ENCODE measurements at places on chromosomes 5 and 9. TPM values are rescaled to one million over a fixed set of nuclear protein-coding genes. Genes with fewer than 3 reads are reported as not detected.
A peak's percentile ranks its signal among the peaks of the same experiment; 100 is the strongest.

GRCh38 chr9:92734931-92735635 lies 29.6 kb downstream of the BICD2 start:
- no peak for DNase-seq

GRCh38 chr9:131755541-131756198 lies 15.8 kb upstream of the RAPGEF1 start:
- DNase-seq: peak; percentile 90

DNA sequence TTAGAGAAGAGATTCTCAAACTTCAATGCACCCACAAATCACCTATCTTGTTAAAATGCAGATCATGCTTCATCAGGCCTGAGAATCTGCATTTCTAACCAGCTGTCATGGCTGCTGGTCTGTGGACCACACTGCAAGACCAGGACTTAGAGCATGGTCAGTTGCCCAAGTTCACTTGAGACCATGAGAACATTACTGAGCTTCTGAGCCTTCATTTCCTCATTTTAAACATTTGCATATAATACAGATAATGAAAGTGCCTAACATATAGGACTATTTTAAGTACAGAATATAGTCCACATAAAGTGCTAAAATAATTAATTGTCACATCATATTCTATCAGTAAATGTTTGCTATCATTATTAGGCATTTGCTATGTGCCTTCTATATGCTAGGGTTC lies 260.8 kb upstream of the TNC start:
- no peak for DNase-seq

- DNase-seq: peak; percentile 52
These were observed 14.9 kb downstream of the TRIM7 start for GRCh38 chr5:181189962-181190710.

- DNase-seq: no peak
These were observed 76.2 kb downstream of the ARHGAP26 start for GRCh38 chr5:142846406-142846805.

GRCh38 chr5:35371951-35372426 lies 141.7 kb upstream of the PRLR start:
- no peak for DNase-seq

GRCh38 chr9:129900263-129901027 lies 65.2 kb downstream of the USP20 start:
- no peak for DNase-seq

- no peak for DNase-seq
These were observed 36.4 kb downstream of the GARNL3 start for GRCh38 chr9:127300886-127301447.

DNA sequence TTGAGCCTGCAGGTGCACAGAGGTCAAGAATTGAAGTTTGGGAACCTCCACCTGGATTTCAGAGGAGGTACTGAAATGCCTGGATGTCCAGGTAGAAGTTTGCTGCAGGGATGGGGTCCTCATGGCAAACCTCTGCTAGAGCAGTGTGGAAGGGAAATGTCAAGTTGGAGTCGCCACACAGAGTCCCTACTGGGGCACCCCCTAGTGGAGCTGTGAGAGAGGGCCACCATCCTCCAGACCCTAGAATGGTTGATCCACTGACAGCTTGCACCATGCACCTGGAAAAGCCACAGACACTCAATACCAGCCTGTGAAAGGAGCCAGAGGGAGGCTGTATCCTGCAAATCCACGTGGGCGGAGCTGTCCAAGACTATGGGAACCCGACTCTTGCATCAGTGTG lies 78.0 kb downstream of the GABRA1 start:
- no peak for DNase-seq

GRCh38 chr5:177459819-177460628 lies 13.4 kb downstream of the DBN1 start:
- no peak for DNase-seq

DNA sequence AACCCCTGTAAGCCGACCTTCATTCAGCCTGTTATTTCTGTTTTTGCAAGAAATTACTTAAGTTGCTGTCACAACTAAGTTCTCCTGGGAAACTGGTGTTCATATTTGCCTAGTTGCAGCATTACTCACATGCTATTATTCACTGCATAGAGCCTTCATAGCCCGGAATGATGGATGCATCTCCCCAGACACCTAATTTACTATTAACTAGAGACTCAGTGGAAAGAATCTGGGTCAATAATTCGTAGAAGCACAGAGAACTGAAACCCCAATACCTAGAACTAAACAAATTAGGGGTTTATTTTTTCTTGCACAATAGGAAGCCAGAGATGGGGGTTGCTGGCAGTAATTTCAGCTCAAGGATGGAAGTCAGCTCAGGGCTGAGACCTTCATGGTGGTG lies 45.7 kb upstream of the FAM170A start:
- DNase-seq: no peak

DNA sequence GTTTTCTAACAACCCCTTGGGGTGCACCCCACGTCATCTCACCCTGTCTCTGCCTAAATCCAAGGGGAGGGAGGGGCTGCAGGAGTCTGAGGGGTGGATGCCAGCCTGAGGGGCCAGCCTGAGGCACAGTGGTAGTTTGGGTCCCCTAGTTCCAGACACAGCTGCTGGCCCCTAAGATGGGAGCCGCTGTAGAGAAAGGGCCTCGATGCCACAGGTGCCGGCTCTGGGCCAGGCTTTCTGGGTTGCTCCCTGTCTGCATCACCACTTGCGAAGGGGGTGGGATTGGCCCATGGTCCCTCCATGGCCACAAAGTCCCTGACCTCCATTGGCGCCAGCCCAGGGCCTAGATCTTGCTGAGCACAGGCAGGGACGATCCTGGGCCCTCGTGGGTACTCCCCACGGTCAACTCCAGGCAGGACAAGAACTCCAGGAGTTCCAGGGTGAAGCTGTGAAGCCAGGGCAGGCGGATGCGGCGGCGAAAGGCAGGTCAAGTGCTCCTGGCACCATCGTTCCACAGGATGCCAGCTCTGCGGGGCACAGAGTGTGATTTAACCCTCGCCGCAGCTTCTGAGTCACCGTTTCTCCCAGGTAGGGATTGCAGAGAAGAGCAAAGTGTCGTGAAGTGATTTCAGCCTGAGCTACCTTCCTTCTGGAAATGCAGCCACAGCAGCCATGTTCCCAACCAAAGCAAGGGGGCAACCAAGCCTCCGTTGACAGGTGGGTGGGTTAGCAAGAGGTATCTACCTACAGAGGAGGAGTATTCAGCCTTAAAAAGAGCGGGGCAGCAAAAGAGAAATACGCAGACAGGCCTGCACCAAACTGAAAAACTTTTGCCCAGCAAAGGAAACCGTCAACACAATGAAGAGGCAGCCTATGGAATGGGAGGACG lies 41.6 kb upstream of the EXOC3 start:
- DNase-seq: no peak

GRCh38 chr9:13614060-13614459 lies 334.6 kb upstream of the MPDZ start:
- no peak for DNase-seq

DNA sequence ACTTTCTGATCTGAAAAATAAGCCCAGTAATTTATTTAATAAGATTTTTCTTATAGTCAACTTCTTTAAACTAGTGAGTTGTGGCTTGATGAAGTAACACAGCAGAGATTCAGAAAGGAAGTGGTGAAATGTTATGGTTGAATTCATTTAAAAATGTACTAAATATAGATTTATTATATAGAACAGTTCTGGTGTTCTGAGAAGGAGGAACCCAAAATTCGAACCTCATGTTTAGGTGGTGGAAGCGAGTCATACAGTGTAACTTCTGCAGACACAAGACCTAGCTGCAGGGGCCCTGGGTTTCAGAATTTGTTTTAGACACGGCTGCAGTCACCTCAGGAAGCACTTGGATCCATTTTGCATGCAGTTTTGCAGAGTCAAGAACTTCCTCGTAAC lies 188.2 kb downstream of the TRIO start:
- DNase-seq: no peak

DNA sequence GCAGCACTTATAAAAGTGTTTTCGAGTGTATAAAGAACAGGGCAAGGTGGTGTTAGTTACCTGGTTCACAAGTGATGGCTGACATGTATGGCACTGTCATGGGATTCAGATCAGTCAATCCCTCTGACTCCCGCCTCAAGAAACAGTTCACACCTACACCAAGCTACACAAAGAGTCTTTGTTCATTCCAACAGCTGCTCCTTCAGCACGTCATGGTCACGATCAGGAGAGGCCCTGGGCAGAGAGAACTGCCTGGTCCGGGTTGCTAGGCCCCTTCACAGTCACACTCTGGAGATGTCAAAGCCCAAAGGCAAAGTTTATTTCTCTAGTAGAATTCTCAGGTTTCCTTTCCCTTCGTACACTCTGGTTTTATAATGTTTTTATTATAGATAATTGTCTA lies 426.7 kb downstream of the ZSWIM6 start:
- DNase-seq: no peak

GRCh38 chr5:40022057-40022456 lies 597.3 kb upstream of the DAB2 start:
- DNase-seq: no peak

- DNase-seq: no peak
These were observed 30.0 kb downstream of the BTF3 start for GRCh38 chr5:73528248-73528647.

- DNase-seq: no peak
These were observed 61.5 kb upstream of the RARS1 start for GRCh38 chr5:168424594-168425323.

DNA sequence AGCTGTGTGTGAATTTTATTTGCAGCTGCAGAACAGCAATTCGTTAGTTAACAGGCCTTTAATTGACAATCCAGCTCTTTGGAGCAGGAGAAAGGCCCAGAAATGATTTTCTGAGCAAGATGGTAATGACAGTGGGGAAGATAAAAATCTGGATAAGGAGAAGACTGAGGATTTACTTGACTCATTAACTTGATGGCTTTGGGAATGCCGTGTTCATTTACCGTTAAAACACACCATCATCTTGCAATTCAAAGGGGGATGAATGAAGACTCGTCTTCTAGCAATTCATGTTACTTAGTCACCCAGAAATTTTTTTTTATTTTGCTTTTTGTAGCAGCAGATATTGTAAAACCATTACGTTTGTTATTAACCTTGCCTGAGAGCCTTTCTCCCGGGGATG lies 52.0 kb downstream of the PTTG1 start:
- DNase-seq: no peak

DNA sequence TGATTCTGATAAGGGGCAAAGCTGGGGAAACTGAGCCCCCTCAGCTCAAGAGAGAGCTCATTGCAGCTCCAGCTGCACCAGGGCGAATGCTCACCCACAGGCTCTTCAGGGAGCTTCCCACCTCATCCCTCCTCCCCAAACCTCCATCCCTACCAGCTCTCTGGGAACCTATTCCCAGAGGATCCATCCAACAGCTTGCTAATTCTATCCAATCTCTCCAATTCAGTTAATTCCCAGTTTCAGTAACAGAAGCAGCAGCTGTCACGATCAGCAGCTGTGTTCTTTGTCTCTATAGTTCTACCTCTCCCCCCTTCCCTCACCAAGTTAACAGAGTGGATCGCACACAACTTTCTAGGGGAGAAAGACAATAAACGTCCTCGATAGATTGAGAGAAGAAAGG lies 135.5 kb upstream of the EFNA5 start:
- no peak for DNase-seq

Gene CAMK4
- 56.1 TPM for total RNA-seq

Gene TCF7
- 265 TPM for total RNA-seq

Gene SCGB3A2
- total RNA-seq: not detected

Gene AGXT2
- total RNA-seq: not detected

Gene KIF3A
- 20.0 TPM for total RNA-seq

Gene TSSK1B
- total RNA-seq: not detected

Gene CDO1
- total RNA-seq: 0.50 TPM

Gene OTP
- not detected for total RNA-seq

Gene RANBP17
- total RNA-seq: not detected

Gene DCANP1
- total RNA-seq: not detected

Gene NUTM2F
- total RNA-seq: not detected

Gene BTNL9
- total RNA-seq: not detected

Gene ZDHHC11B
- total RNA-seq: 0.24 TPM
